ENCODE measurements at places on chromosomes 4 and X. TPM values are rescaled to one million over a fixed set of nuclear protein-coding genes. Genes with fewer than 3 reads are reported as not detected.

The MAMLD1 gene
- 1.7 TPM for total RNA-seq

DNA sequence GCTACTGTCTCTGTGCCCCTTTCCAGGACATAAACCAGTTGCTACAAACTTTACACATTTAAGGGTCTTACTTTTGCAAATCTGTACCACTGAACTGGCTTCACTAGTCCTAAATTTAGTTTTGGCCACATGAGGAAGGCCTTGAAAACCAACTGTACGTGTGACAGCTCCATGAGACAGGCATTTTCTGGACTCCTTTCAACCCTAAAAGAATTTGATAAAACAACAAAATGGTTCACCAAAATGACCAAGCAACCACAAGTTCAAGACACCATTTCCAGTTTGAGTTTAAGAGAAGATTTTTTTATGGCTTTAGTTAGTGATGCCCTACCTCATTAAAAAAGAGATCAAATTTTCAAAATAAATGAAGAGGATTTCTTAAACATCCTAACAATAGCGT lies 246.4 kb downstream of the ZNF674 start:
- DNase-seq = no peak

The F8A3 gene
- 4.8 TPM for total RNA-seq

DNA sequence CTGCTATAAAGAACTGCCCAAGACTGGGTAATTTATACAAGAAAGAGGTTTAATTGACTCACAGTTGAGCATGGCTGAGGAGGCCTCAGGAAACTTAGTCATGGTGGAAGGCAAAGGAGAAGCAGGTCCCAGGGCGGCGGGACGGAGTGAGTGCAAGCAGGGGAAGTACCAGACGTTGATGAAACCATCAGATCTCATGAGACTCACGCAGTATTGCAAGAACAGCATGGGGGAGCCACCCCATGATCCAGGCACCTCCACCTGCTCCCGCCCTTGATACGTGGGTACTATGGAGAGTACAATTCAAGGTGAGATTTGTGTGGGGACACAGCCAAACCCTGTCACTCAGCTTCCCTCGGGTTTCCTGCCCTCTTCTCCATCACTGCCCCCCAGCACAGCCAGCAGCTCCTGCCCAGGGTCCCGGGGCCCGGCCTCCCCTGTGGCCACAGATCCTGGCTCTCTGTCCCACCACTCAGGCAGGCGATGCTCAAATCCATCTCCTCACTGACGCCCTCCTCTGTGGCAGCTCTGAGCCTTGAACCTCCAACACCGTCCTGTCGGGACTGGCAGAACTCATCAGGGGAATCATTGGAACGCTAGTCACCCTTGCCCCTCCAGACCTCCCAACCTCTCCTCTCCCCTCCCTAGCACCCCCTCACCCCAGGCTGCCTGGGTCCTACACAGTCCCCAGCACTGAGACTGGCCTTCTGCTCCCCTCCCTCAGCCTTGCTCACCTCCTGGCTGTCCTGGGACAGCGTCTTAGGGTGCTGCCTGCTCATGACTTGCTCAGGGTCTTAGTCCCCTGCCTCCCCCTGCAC lies 37.6 kb downstream of the FGFRL1 start:
- no peak for DNase-seq

DNA sequence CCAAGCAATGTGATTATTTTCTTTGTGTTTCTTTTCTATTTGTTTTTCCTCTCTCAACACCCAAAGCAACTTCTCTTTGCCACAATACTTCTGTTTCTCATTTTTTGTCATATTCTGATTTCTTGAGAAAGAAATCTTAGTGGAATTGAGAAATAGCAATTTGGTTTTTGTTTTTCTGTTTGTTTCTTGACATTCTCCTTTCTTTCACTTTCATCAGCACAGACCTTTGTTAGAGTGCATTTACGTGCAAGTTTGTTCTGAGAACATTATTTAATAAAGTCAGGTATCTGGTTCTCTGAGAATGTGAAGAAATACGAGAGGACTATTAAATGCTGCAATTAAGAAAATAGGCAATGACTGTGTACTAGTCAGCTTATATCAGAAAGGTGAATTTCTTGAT lies 608.1 kb upstream of the AADAT start:
- DNase-seq = no peak

The AFF1 gene
- total RNA-seq = 122 TPM

The CENPVL1 gene
- total RNA-seq = not detected

The ZNF630 gene
- total RNA-seq = 1.5 TPM

- peak; percentile 62 for DNase-seq
These were observed 83.6 kb downstream of the CCNG2 start for GRCh38 chr4:77240469-77241066.

DNA sequence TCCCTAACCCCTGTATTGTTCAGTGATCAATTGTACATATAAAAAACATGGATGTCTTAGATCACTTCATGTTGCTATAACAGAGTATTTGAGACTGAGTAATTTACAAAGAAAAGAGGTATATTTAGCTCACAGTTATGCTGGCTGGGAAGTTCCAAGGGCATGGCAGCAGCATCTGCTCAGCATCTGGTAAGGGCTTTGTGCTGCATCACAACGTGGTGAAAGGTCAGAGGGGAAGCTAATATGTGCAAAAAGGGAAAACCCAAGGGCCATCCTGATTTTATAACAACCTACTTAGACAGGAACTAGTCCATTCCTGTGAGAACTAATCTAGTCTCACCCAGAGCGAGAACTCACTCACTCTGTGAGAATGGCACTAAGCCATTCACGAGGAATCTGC lies 128.2 kb upstream of the OTUD4 start:
- no peak for DNase-seq

DNA sequence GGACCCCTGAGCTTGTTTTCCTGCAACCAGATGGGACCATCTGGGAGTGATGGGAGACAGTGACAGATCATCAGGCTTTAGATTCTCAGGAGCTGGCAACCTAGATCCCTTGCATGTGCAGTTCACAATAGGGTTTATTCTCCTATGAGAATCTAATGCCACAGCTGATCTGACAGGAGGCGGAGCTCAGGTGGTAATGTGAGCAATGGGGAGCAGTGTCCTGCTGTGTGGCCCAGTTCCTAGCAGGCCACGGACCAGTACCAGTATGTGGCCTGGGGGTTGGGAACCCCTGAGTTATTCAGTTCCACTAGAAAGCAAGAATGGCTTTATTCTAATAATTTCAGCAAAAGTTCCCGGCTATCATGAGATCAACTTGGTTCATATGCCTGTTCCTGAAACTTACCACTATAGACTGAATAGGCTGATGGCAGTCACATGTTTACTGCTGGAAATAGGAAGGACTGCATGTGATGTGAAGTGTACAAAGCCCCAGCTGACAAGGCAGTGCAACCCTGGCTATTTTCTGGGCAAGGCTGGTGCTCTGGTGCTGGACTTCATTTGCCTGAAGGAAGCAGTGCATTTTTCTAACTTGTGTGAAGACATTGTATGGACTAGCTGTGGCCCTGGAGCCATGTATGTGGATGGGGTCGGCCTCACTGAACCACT lies 107.2 kb downstream of the SPRY1 start:
- no peak for DNase-seq

The TNIP3 gene
- 1.3 TPM for total RNA-seq

DNA sequence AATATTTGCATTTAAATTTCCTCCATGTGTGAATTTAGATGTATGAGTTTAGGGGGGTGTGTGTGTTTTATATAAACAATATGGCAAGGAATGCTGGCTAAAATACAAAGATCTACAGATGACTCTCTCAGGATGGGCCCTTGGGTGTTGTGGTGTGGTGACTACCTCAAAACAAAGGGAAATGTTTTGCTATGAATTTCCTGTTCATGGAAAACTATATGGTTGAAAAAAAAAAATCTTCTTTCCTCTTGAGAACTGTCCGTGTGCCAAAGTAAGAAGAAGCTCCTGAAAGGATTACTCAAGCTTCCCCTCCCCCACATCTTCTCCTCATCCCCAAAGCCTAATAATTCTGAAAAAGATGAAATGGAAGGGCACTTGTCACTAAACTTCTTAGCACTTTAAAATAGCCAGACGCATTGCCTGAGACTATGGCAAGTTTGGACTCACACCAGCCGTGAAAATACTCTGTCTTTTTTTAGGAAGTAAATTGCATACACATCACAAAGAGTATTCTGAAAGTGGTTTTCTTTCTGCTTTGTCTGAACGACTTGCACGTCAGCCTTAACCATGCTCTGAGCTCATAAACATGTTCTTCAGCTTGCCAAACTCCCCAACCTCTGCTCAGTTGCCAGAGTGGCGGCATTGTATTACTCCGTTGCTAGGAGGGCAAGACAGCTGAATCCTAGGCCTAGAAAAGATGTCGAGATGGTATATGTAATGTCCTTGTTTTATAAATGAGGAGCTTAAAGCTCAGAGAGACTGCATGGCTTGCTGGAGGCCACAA lies 250.4 kb upstream of the JADE1 start:
- DNase-seq = no peak

The SLC25A31 gene
- total RNA-seq = not detected

- no peak for DNase-seq
These were observed 95.2 kb downstream of the MANBA start for GRCh38 chr4:102665527-102665926.

DNA sequence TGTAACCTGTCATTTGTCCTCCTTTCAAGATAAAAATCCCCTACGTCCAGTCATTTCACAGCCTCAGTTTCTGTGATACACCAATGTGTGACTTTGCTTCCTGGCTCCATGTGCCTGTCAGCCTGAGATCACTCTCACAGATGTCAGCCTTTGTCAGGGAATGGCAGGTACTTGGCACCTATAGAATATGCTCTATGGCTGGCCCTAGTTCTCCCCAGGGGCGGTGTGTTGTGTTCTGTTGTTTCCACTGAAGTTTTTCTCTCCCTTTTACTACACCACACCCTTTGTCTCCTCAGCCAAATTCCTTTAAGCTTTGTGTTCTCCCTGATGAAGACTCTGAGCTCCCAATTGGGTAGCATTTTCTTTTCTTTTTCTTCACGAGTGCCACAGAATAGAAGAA lies 81.7 kb downstream of the ALPK1 start:
- no peak for DNase-seq

The PHEX gene
- total RNA-seq = 1.0 TPM

Measured in CD4-positive, CD25-positive, alpha-beta regulatory T cell (primary cell).